Left lung (tissue), 14 donors: ENCODE measurements at places on chromosomes 1 and 21. TPM values are rescaled to one million over a fixed set of nuclear protein-coding genes. Genes with fewer than 3 reads are reported as not detected.

GRCh38 chr1:166939741-166940375, 35.5 kb downstream of the ILDR2 start:
- no peak for DNase-seq

Gene AGMAT
- polyA plus RNA-seq, result 0.79 TPM

- no peak for DNase-seq
Observed at GRCh38 chr1:24972221-24972914, 42.3 kb upstream of the RUNX3 start.

Gene NEK2
- polyA plus RNA-seq, result 19.9 TPM

DNA sequence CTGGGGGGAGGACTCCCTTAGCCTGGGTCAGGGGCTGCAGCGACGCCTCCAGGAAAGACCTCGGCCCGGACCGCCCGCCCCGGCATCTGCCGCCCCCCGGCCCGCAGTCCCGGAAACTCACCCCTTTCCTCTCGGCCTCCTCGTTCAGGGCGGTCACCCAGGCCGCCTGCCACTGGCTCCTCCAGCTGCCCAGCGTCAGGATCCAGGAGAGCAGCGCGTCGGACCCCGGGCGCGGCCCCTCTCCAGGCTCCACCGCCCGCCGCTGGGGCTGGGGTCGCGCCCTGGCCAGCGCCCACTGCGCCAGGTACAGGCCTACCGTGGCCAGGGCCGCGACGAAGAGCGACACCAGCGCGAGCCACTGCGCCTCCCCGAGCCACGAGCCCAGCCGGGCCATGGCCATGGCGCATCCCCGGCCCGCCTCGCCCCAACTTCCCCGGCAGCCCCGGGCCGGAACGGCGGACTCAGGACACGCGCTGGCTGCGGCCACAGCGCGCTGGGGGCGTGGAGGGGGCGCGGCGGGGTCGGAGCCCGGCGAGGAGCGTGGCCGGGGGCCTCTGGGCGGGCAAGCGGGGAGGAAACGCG, 478 bp downstream of the C2CD2 start:
- DNase-seq, result no peak

GRCh38 chr1:68173936-68174737, 58.2 kb downstream of the WLS start:
- peak; percentile 51 for DNase-seq

Gene LCE2B
- polyA plus RNA-seq, result not detected

DNA sequence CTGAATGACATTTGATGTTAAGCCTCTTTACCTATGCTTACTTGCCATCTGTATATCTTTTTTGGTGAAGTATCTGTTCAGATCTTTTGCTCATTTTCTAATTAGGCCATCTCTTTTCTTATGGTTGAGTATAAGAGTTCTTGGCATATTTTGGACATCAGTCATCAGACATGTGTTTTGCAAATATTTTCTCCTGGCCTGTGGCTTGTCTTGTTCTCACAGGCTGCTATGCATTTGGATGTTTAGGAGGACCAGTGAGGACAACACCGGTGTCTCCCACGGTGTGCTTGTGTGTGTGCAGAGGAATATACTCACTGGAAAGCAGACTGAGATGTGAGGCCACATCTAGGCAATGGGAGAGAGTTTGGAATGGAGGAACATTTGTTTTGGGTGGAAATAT, 87.1 kb upstream of the LYST start:
- no peak for DNase-seq

DNA sequence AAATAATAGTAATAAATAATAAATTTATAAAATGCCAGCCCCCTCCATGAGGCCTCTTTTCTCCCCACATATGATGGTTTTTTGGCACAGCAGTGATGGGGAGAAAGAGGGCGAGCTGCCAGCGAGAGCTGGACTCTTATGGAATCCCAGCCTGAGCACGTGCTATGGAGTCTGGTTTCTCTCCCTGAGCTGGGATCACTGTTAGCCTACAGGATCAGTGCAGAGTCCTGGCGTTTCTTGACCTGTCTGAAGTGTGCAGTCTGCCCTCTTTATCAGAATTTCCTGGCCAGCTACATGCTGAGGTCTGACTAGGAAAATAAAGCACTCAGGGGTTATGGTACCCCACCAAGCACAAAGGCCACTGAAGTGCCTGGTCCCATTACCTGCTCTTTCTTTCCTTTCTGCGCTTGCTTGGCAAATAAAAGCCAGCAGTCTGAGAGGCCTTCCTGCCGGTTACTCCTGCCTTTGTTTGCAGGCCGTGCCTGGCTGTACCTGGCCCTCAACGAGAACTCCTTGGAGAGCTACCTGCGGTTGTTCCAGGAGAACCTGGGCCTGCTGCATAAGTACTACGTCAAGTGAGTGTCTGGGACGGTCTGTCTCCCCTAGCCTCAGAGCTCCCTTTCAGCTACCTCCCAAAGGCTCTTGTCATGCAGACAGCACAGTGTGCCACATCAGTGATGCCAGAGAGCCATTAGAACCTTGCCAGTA, 18.5 kb upstream of the SLC25A34 start:
- no peak for DNase-seq

Gene OR14K1
- not detected for polyA plus RNA-seq

DNA sequence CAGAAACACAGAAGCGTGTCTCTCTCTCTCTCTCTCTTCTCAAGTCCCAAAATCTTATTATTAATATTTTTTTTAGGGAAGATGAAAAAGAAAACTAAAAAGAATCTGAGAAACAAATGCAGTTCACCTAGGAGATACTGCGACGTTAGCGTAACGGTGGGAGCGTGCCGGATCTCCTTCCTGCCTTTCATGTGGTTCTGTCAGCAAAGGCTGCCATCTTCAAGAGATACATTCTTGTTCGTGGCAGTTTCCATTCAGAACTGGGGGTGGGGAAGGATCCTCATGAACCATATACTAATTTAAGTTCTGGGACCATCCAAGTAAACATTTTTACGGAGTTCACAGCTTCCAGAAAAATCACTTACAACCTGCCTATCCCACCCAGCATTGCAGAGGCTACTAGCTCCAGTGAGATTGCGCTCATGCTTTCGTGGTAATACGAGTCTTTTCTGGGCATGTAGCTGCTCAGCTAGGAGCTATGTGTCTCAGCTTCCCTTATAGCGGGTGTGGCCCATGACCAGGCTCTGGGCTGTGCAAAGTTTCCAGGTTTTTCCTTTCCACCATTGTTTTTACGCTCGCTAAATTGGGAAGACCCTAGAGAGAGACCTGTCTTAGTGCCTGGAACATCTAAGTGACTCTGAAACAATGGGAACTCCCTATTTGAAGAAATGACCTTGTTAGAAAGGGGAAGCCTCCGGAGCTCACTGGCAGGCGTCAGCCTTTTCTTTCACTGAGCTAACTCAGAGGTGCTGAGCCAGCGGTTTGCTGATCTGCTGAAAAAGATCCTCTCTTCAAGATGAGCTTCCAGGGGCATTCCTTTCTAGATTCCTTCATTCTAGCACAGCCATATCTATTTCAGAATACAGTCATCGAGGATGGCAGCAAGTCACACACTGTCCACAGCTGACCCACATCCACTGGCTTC, 17.3 kb downstream of the SLAMF1 start:
- no peak for DNase-seq

Gene DEGS1
- polyA plus RNA-seq, result 55.1 TPM

Gene ADORA1
- 18.7 TPM for polyA plus RNA-seq

DNA sequence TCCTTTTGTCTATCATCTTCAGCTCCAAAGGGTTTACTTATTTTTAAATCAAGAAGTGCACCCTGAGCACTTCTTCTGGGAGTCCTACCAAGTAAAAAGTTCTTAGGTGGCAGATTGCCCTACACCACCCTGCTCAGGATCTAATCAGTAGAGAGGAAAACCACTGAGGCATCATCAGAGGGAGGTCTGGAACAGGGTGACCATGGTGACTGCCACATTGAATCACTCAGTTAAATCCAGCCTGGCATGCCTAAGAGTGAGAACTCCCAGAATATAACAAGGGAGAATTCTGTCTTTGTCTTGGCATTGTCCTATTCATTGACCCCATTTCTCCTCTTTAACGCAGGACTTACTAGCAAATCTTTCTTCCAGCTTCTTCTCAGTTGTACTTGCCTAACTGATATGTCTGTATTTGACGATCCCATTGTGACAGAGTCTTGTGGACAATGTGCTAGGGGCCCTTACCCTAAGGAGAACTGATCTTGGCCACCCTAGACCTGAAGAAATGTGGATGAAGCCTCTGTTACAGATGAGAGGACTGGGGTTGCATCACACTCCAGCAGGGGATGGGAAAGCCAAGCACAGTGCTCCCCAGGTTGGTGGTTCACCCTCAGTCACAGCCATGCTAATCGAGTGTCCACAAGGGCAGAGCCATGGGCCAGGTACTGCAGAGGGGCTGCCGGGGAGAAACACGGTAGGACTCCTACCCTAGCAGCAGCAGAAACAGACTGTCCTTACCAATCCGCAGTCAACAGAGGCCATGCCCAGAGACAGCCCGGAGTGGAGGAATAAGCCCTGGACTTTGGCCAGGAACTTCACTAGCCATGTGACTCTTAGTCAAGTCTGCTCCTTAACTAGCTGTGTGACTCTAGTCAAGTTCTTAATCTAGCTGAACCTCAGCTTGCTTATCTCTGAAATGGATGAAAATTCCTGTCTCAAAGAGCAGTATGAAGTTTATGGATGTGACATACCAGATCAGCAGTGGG, 15.4 kb downstream of the PKP1 start:
- no peak for DNase-seq

DNA sequence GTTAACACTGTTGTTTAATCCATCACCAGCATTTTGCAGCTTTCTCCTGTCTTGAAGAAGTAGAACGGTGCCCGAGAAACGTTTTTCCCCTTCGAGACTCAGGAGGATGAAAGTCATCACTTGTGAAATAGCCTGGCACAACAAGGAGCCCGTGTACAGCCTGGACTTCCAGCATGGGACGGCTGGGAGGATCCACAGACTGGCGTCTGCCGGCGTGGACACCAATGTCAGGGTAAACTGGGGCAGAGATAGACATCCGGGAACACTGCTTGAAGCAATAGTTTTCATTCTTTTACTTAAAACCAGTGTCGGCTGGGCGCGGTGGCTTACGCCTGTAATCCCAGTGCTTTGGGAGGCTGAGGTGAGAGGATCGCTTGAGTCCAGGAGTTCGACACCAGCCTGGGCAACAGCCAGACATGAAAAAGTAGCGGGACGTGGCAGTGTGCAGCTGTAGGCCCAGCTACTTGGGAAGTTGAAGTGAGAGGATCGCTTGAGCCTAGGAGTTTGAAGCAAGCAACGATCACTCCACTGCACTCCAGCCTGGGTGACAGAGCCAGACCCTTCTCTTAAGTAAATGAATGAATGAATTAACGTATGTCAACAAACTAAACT, 945 bp downstream of the CHAF1B start:
- DNase-seq, result no peak

Gene NCSTN
- 118 TPM for polyA plus RNA-seq

Gene LCE6A
- not detected for polyA plus RNA-seq

Gene LHX8
- not detected for polyA plus RNA-seq

Gene GFI1
- polyA plus RNA-seq, result 0.69 TPM

GRCh38 chr21:17391811-17392340, 121.0 kb upstream of the CXADR start:
- no peak for DNase-seq

Gene FAAH
- 20.2 TPM for polyA plus RNA-seq

DNA sequence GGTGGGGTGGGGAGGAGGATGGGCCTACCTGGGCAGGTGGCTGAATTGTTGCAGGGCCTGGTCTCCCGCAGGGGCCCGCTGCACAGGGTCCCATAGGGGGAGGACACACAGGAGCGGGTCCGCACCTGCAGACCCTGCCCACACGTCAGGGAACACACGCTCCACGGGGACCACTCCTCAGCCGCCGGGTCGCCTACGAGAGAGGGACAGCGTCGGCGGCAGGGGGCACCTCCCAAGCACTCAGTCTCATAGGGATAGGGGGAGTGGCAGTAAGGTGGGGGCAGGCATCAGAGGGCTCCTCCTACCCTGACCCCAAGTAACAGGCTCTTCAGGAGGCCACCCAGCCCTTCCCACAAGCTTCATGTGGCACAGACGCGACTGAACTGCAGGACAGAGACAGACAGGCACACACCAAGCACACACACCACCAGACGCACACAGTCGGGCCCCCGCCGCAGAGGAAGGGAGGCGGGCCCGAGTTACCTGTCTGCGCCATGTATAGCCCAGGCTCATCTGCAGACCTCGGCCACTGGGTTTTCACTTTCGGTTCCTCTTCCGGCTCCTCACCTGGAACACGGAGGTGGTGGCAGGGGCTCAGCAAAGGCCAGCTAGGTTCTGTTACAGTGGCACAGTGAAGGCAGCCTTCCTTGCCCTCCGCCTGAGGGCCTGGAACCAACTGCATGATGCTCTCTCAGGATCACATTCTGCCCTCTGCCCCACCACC, 19.8 kb downstream of the ADGRB2 start:
- peak; percentile 39 for DNase-seq
